Omental fat pad (tissue), 4 donors: ENCODE measurements at places on chromosomes 1 and 21.

GRCh38 chr21:40404396-40404800 lies 442.6 kb downstream of the DSCAM start:
- DNase-seq, result no peak

GRCh38 chr1:223870617-223871574 lies 25.1 kb upstream of the TP53BP2 start:
- no peak for DNase-seq

GRCh38 chr1:211353562-211354212 lies 27.1 kb downstream of the TRAF5 start:
- DNase-seq, result no peak

DNA sequence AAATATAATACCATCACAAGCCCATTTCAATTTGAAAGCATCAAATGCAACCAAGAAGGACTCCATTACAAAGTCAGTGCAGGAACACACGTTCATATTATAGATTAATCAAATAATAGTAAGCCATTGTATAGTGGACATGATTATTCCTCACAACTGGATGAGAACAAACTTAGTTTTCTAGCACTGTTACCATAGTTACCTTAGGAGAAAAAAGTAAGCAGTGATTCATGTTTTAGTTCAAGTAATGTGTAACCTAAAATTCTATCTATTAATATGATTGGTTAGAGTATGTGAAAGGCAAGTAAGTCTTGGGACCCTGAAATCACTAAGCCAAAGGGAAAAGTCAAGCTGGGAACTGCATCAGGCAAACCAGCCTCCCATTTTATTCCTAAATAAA lies 15.2 kb downstream of the SSX2IP start:
- DNase-seq, result no peak

DNA sequence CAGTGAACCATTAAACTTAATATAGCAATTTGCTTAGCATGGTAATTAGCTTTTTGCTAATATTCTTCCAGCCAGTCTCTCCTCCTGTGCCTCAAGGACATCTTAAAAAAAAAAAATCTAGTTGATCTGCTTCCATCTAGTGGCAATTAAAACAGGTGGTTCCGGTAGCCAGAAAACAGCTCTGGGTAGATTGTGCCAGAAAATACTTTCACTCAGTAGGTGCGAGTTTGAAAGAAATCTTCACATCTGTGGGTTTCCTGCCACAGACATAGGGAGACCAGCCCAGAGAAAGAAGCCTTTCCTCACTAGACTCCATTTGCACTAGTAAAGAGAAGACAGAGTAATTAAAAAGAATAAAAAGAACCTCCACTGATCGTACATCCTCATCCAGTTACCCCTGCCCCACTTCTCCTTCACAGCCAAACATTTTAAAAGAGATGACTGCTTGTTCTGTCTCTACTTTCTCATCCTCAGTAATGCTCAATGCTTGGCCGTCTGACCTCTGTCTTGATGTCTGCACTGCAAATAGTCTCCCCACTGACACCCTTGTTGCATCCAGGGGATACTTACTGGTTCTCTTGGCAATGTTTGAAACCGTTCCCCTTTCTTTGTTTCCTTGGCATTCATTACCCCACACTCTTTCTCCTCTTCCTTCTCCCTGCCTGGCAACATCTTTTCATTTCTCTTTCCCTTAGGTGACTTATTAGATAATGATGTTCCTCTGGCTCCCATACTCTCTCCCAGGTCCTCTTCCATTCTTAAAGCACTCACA lies 16.9 kb downstream of the SELL start:
- DNase-seq, result no peak

- DNase-seq, result peak; percentile 62
These were observed 83.8 kb upstream of the HOOK1 start for GRCh38 chr1:59730759-59731478.
